NCI-H187 treated with DMSO at 0.1 percent for 48 hours (cell line): ENCODE measurements at places on chromosomes 11 and 22.

- DNase-seq: no peak
Observed at GRCh38 chr11:83072350-83073242, 899 bp upstream of the RAB30 start.

DNA sequence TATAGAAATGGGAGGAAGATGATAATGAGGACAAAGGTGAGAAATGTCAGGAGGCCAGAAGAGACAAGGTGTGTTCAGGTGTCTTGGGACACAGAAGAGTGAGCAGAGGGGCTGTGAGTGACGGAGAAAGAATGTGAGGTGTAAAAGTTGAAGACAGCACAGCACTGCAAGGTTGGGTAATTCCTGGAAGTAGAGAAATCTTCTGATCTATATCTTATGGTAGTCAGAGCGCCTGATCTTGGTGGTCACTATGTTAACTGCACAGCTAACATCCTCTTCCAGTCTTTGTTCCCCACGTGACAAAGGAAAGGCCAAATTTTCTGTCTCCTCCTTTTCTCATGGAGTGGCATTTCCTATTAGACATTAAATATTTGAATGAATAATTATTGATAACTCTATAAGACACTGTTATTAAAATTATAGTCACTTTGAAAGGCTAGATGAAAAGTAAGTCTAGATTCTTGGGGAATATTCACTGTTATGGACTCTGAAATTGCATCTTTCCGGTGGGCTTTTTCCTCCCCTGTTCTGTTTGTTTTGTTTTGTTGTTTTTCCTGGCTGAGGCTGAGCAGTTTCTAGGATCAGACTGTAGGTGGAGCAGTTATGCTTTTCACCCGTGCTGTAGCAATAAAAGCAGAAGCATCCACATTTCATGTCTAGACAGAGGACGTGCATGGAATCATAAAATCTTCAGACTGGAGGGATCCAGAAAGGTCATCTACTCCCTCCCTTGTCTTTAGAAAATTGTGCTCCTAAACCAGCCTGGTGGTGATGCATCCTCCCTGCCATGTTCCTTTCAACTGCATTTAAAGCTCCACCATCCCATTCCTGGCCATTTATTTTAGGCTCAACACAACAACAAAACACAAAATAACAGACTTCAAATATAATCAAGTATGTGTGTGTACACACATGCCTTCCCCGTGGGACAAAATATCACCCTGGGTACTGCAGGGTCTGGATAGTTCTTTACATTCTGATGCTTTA lies 26.6 kb downstream of the SC5D start:
- DNase-seq: no peak

DNA sequence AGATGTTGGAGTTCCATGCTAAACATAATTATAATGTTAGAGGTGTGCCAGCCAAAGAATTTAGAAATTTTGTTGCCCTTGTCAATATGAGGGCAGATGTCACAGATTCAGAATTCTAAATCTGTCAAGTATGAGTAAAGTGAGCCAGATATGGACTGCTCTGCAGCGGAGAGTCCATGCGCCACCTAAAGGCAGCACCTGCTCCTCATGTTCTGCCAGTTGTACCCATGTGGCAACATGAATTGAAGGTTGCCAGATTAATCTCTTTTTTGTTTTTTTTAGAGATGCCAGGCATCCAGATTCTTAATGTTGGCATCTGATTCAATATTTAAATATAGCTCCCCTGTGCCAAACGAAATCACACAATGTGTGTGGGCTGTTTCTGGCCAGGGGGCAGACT lies 678.6 kb upstream of the ANO5 start:
- no peak for DNase-seq

DNA sequence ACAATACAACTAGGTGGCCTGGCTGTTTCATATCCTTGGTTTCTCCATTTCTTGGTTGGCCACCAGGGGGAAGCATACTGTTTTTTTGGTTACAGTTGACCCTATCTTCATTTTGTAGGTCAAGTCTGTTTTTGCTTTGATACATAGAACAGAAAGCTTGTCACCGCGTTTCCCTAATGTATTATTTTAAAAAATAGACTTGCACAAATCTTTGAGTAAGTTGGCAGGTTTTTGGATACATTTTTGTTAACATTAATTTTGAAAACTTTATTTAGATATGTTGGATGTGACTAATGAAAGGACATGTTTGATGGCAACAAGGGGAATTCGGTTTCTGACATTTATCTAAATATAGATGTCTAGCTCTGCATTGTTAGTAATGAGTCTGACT lies 3.0 kb downstream of the NCR3LG1 start:
- DNase-seq: peak; percentile 66

DNA sequence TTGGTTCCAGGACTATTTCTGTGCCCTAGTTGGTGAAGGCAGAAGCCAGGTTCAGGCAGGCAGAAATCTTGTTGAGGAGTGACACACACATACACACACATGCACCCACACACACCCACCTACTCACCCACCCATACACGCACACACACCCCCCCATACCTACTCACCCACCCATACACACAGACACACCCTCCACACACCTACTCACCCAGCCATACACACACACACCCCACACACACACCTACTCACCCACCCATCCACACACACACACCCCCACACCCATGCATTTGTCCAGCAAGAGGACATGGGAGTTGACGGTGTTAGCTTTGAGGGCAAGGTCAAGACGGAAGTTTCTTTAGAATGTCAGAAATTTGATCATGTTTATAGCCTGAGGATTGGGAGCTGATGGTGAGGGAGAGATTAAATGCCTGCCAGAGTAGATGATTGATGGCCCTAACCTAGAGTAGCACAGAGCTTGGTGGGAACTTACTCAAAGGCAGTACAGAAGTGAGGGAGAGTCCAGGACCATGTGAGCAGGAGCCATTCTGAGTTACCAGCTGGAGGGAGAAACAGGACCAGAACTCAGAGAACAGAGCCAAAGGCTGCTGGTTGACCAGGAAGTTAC lies 68.9 kb downstream of the CYB5R2 start:
- DNase-seq: no peak
